ENCODE measurements at places on chromosomes 11 and 22. TPM values are rescaled to one million over a fixed set of nuclear protein-coding genes. Genes with fewer than 3 reads are reported as not detected.

GRCh38 chr22:42702675-42703074, 18.0 kb downstream of the A4GALT start:
- no peak for DNase-seq
- peaks cover 5% of the 10 kb centered on the region for H3K27me3 ChIP-seq
- no peak overlapping the region for H3K27ac ChIP-seq
- H3K4me3 ChIP-seq = no peak overlapping the region
- H3K36me3 ChIP-seq = no peaks in the 10 kb centered on the region

Gene ELFN2
- total RNA-seq = 0.47 TPM

- H3K36me3 ChIP-seq = no peaks in the 10 kb centered on the region
- H3K4me1 ChIP-seq = no peaks in the 10 kb centered on the region
- H3K27me3 ChIP-seq = peaks cover 6% of the 10 kb centered on the region
- H3K27ac ChIP-seq = no peak overlapping the region
- no peak for DNase-seq
These were observed 453.6 kb downstream of the MN1 start for GRCh38 chr22:27347951-27348350.

DNA sequence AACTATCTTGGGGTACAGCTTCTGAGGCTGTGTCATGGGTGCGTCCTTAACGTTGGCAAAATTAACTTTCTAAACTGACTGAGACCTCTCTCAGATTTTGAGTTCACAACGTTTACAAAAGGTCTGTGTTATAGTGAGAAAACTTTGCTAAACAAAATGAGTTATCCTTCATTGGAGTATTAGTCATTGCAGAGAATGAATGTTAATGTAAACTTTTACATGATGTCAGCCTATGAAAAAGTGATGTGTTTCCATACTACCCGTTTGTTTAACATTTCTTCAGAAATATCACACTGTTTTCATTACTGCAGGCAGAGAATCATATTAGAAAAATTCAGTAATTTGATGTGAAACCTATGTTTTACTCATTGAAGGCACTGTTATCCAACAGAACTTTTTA, 32.1 kb downstream of the HSD17B12 start:
- DNase-seq = no peak
- peaks cover 16% of the 10 kb centered on the region for H3K36me3 ChIP-seq
- no peaks in the 10 kb centered on the region for H3K27me3 ChIP-seq
- no peak overlapping the region for H3K4me3 ChIP-seq
- no peak overlapping the region for H3K27ac ChIP-seq

Measured in activated naive CD8-positive, alpha-beta T cell treated with anti-CD3 and anti-CD28 coated beads, Interleukin-2, amount 10 ng/mL, durations not matched to agents 7 days and 5 days (primary cell).